ENCODE measurements at places on chromosomes 11 and 22.

DNA sequence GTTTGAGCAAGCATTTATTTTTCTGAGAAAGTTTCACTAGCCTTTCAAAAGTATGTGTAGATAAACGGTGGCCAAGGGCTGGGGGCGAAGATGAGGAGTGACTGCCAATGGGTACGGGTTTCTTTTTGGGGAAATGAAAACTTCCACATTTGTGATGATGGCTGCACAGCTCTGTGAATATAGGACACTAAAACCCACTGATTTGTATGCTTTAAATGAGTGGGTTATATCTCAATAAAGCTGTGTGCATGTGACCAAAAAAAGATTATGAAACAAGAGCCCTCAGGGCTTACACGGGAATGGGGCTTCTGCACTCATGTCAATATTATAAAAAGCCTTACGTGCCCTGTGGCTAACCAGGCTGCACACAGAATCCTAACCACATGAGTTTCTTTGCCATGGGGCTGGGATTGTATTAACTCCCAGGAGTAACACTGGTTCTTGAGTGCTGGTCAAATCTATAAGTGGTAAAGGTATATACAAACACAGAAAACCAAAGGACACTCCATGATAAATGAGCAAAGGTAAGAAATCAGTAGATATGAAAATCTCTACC is 31.3 kb downstream of the ABCC8 start:
- DNase-seq = no peak

- DNase-seq = no peak
Measured at GRCh38 chr11:62856333-62856895, 17.0 kb upstream of the WDR74 start.

DNA sequence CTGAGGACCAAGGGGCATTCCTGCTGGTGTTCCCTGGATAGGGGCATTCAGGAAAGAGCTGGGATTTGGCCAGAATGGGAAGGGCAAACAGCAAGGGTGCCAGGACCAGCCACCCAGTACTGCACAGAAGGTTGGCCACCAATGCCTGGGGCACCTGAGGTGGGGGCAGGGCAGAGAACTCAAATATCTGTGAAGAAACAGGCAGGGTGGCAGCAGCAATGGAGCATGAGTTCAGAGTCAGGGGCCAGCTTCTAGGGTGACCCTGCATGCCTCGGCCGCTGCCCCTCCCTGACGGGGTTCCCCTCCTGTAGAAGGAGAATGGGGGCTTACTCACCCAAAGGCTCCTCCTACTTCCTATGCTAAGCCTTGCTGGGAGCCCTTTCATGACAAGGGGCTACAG is 79.3 kb upstream of the SHANK2 start:
- DNase-seq = no peak

DNA sequence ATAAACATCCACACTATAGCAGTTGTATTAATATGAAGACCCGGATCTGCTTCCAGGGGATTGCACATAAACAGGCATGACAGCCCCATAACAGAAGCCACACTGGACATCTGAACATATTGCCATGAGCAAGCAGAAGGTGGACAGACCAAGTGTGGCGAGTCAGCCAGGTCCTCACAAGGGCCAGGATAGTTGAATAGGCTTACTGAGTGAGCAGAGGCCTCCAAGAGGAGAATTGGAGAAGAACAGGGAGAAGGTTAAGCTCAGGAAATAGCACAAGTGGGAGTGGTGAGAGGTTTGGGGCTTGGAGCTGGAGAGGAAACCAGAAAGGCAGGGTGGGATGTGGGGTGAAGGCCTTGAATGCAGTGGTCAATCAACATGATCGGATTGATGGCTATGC is 10.8 kb downstream of the SLC35C1 start:
- DNase-seq = no peak

DNA sequence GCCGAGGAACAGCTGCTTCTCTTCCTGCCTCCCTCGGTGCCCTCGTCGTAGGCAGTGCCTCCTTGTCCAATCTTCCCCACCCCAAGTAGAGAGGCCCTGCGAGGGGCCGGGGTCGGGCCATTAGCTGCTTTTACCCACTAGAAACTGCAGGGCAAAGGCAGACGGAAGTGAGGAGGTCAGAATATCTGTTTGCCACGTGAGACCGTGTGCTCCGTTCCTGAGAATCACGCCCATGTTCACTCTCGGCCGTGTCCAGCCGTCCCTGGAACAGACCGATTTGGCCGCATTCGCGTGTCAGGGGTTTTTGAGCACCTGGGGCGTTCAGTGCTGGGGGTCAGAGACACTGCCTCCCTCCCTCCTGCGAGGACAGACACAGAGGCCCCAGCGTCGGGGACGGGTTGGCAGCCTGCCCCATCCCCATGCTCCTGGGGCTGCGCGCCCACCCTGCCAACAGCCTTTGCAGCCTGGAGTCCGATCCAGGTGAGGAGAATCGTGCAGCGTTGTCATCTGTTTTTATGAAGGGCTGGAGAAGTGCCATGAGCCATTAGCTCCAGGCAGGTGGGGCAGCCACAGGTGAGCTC is 982.2 kb downstream of the BRD1 start:
- DNase-seq = no peak

GRCh38 chr11:59173964-59174663 is 2.2 kb downstream of the DTX4 start:
- no peak for DNase-seq

- DNase-seq = no peak
Measured at GRCh38 chr22:42883121-42883520, 26.0 kb upstream of the ARFGAP3 start.

DNA sequence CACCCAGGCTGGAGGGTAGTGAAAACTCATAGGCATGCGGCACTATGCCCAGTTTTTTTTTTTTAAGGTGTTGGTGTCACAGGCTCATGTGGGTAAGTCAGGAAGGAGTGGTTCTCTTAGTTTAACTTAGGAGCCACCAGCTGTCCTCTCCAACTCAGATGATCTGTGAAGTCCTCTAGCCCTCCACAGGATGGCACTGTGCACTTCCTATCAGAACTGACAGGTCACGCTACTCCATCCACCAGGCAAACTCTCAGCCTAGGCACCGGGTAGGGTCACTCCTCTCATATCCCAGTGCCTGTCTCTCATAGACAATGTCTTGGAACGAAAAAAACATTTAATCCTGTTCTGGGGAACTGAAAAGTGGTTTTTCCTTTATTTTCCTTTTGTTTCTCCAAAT is 16.5 kb downstream of the NAP1L4 start:
- DNase-seq = no peak

- no peak for DNase-seq
Measured at GRCh38 chr11:70587075-70587389, 188.7 kb downstream of the CTTN start.

GRCh38 chr11:95599959-95600586 is 189.5 kb downstream of the FAM76B start:
- no peak for DNase-seq

- no peak for DNase-seq
Measured at GRCh38 chr11:60765355-60765754, 8.7 kb downstream of the MS4A15 start.
